Esophagus mucosa (tissue), 1 donor: ENCODE measurements at places on chromosomes 3 and 15.

DNA sequence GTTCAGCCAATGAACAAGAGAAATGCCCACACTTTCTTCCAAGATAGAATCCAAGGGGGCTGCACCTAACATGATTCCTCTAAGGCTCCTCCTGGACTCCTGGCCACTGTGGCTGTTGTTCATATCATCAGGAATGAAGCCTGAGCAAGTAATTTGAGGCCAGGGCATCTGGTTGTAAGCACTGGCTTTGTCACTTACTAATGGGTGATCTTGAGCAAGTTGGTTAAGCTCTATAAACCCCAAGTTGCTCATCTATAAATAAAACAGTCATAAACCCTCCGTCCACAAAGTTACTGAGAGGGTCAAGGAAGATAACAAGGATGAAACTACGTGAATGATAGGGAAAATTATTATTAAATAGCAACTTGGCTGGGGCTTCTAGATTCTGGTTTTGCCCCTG, 58.3 kb downstream of the CDC25A start:
- ATAC-seq = no peak

GRCh38 chr15:39340903-39341645, 239.8 kb upstream of the THBS1 start:
- ATAC-seq = no peak

GRCh38 chr3:17116007-17116600, 231.3 kb downstream of the PLCL2 start:
- no peak for ATAC-seq

GRCh38 chr3:37943631-37944314, 46.8 kb upstream of the VILL start:
- ATAC-seq = no peak

GRCh38 chr3:21447476-21448151, 303.4 kb downstream of the ZNF385D start:
- ATAC-seq = no peak

GRCh38 chr3:7423036-7423435, 562.1 kb downstream of the GRM7 start:
- no peak for ATAC-seq

- ATAC-seq = no peak
These were observed 113.0 kb upstream of the GOLGA8J start for GRCh38 chr15:29969562-29970401.

GRCh38 chr3:29338377-29338776, 57.5 kb downstream of the RBMS3 start:
- no peak for ATAC-seq
